T-helper 17 cell (primary cell): ENCODE measurements at places on chromosomes 7 and 10.

DNA sequence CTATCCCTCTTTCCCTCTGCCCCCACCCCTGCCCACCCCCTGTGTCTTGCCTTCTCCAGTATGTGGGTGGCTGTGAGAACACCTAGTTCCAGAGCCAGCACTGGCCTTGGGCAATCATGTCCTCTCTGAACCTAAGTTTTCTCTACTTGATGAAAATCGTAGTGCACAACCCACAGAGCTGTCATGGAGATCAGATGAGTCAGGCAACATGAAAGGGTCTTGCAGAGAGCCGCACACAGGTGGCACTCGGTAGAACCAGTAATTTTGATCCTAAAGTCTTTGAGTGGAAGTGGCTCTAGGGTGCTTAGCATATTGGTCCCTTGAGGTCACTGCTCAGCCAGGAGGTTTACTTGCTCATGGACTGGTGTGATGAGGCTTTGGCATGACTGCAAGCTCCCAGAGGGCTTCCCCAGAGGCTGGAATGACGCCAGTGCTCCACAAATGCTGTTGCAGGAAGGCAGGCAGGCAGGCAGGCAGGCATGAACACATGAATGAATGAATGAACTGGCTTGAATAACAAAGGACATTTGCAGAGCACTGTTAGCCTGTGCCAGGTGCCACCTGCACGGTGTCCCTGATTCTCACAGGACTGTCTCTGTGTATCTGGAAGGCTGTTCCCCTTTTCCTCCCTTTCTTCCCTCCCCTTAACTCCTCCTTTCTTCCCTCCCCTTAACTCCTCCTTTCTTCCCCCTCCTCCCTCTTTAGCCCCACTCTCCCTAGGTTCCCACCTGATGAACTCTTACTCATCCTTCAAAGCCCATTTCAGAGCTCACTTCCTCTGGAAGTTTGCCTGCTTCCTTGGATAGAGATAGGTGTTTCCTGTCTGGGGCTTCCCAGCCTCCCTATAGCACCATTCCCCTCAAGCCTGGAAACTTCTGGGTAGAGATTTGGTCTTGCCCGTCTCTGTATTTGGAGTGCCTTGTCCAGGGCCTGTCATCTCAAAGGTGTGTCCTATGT is 27.2 kb upstream of the CTBP2 start:
- H3K27ac ChIP-seq = no peak overlapping the region
- no peak for DNase-seq
- no peaks in the 10 kb centered on the region for H3K4me1 ChIP-seq
- no peaks in the 10 kb centered on the region for H3K27me3 ChIP-seq
- H3K36me3 ChIP-seq = no peaks in the 10 kb centered on the region

- no peaks in the 10 kb centered on the region for H3K27me3 ChIP-seq
- no peaks in the 10 kb centered on the region for H3K4me1 ChIP-seq
- H3K27ac ChIP-seq = no peak overlapping the region
- H3K4me3 ChIP-seq = no peak overlapping the region
These were observed 15.9 kb downstream of the CROT start for GRCh38 chr7:87361320-87361719.

DNA sequence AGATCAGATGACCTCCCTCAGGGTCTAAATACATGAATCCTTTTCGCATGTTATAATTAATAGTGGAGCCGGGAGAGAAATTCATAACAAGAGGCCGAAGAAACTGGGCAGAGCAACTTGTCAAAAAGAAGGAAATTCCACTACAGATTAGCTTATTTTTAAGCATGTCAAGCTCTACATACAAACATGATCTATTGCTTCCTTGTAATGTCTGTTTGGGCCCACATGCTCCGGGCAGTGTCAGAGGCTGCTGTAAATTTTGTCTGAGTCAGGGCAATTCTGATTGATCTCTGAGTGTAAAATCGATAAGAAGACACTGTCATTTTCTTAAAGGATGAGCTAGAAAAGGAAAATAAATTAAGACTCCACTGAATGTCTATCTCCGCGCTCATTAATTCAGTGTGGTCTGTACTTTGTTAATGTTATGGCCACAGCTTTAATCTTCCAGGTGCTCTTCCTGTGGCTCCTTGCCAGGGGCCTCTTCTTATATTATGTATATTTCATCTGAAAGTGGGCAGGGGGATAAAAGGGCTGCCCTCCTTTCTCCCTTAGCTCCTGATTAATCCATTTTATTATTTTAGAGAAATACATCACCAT is 194.1 kb upstream of the SP8 start:
- DNase-seq = no peak
- no peaks in the 10 kb centered on the region for H3K4me1 ChIP-seq

GRCh38 chr7:83599131-83599530 is 49.8 kb downstream of the SEMA3E start:
- no peak for DNase-seq
- no peak overlapping the region for H3K4me3 ChIP-seq
- H3K27ac ChIP-seq = no peak overlapping the region
- H3K27me3 ChIP-seq = no peaks in the 10 kb centered on the region

DNA sequence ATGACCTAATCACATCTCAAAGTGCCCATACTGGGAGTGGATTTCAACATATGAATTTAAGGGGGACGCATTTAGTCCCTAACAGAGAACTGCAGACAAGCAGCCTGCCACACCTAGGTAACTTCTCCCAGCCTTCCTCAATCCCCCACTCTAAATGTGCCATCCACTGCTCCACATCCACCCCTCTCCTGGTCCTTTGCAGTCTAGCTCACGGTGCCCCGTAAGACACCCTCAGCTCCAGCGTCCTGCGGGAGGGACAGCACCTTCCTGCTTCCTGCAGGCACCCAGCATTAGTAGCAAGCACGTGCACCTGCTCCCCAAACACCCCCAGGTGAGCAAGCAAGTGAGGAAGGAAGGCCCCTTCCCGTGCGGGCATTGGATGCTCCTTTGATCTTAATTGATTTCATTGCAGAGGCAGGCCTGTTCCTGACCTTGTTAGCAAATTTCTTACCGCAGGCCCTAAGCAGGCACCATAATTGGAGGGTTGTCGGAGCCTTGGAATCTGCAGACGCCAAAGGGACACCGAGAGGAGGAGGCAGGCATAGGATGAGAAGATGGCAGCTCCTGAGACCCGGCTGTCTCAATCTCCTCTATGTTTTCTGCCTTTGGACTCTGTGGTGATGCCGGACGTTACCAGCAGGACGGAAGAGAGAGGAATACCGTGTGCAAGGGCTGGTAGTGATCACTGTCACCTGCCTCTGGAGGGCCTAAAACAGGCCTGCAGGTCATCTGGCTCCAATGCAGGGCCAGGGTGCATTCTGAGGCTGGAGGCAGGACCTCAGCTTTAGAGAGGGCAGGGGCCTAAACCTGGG is 75.8 kb upstream of the CHST15 start:
- H3K36me3 ChIP-seq = peaks cover 4% of the 10 kb centered on the region
- H3K4me1 ChIP-seq = no peaks in the 10 kb centered on the region
- no peak overlapping the region for H3K27ac ChIP-seq
- no peak for DNase-seq
- H3K27me3 ChIP-seq = peaks cover 18% of the 10 kb centered on the region
- H3K4me3 ChIP-seq = no peak overlapping the region

- H3K36me3 ChIP-seq = peaks cover 3% of the 10 kb centered on the region
- H3K4me1 ChIP-seq = peaks cover 58% of the 10 kb centered on the region
- peak overlapping the region; percentile 19 for H3K4me3 ChIP-seq
- H3K27me3 ChIP-seq = no peaks in the 10 kb centered on the region
These were observed 29.0 kb downstream of the CUL1 start for GRCh38 chr7:148727501-148728278.

DNA sequence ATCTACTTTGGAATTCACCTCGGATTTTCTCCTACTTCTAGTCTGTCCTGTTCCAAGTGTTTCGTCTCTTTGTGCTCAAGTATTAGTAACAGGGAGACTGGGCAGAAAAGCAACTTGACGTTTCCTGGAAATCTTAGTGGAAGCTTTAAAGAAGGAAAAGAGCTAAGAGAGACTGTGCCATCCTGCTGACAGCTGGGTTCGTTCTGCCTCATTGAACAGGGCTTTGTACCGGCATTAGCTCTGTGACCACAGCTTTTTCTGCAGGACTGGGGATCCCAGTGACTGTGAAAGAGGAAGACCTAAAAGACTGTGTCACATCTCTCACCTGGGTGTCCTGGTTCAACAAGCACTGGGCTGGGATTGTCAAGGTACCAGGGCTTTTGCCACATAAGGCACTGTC is 70.8 kb upstream of the CDCA7L start:
- H3K4me3 ChIP-seq = no peak overlapping the region
- H3K27me3 ChIP-seq = peaks cover 44% of the 10 kb centered on the region
- no peak for DNase-seq
- H3K27ac ChIP-seq = no peak overlapping the region

- H3K4me1 ChIP-seq = no peaks in the 10 kb centered on the region
- H3K27me3 ChIP-seq = peaks cover 27% of the 10 kb centered on the region
- H3K4me3 ChIP-seq = no peak overlapping the region
- no peak overlapping the region for H3K27ac ChIP-seq
- no peaks in the 10 kb centered on the region for H3K36me3 ChIP-seq
These were observed 113.1 kb upstream of the PCBD1 start for GRCh38 chr10:71001470-71001869.

- no peak overlapping the region for H3K4me3 ChIP-seq
- H3K27me3 ChIP-seq = no peaks in the 10 kb centered on the region
- no peak for DNase-seq
- H3K27ac ChIP-seq = no peak overlapping the region
- peaks cover 13% of the 10 kb centered on the region for H3K36me3 ChIP-seq
- peaks cover 11% of the 10 kb centered on the region for H3K4me1 ChIP-seq
These were observed 51.8 kb upstream of the MRLN start for GRCh38 chr10:59805014-59805413.

DNA sequence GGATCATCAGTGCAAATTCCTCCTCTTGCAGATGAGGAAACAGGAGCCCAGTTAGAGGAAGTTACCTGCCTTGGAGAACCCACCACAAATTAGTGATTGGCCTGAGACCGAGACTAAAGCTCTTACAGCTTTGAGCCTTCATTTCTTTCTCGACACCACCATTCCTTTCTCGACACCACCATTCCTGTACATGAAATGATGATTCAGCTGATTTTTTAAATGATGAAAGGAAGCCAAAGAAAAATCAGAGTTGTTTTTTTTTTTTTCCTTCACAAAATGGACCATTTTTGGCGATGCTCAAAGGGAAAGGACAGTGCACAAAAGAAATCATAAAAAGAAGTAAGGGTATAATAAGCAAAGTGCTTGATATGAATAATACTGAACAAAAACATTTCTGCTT is 1080.2 kb upstream of the AUTS2 start:
- no peak overlapping the region for H3K27ac ChIP-seq
- H3K4me3 ChIP-seq = no peak overlapping the region
- H3K4me1 ChIP-seq = no peaks in the 10 kb centered on the region

DNA sequence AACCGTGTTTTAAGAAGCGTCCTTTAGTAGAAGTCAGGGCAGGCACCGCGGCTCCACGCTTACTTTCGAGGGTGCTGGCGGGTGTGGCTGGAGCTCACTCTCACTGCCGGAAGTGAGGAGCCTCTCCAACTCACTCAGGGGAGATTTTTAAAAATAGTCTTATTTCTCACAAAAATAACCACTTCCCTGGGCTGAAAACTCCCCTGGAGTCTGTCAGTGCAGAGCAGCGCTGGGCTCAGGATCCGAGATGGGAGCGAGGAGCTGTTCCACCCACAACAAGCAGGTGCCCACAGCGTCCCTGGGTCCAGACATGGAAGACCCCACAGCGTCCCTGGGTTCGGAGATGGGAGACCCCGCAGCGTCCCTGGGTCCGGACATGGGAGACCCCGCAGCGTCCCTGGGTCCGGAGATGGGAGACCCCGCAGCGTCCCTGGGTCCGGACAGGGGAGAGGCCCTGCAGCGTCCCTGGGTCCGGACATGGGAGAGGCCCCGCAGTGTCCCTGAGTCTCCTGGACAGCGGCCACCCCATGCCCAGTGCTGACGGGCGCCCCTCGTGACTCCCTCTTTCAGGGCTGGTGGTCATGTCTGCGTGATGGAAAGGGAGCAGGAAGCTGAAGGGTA is 51.2 kb downstream of the VIPR2 start:
- H3K36me3 ChIP-seq = no peaks in the 10 kb centered on the region
- no peak for DNase-seq
- H3K27me3 ChIP-seq = peaks cover 4% of the 10 kb centered on the region
- no peaks in the 10 kb centered on the region for H3K4me1 ChIP-seq
- H3K4me3 ChIP-seq = no peak overlapping the region
- H3K27ac ChIP-seq = no peak overlapping the region
